Fibroblast of lung (primary cell): ENCODE measurements at places on chromosomes 3 and 15. TPM values are rescaled to one million over a fixed set of nuclear protein-coding genes. Genes with fewer than 3 reads are reported as not detected.
A peak's percentile ranks its signal among the peaks of the same experiment; 100 is the strongest.

MIX23 gene
- total RNA-seq = 30.9 and 57.8 TPM in 2 replicates

MGLL gene
- 15.2 and 60.1 TPM in 2 replicates for total RNA-seq

ISLR2 gene
- not detected in 2 replicates for total RNA-seq

SLC6A1 gene
- total RNA-seq = not detected in 2 replicates

AHSG gene
- total RNA-seq = not detected in 2 replicates

CDC25A gene
- total RNA-seq = 1.0 and 1.3 TPM in 2 replicates

FES gene
- total RNA-seq = 23.4 and 31.2 TPM in 2 replicates

TM4SF4 gene
- 0.26 and 1.7 TPM in 2 replicates for total RNA-seq

PRICKLE2 gene
- total RNA-seq = 25.9 and 29.4 TPM in 2 replicates

ZCWPW2 gene
- 1.0 and 1.7 TPM in 2 replicates for total RNA-seq

- DNase-seq = no peak
Measured at GRCh38 chr15:48281674-48282073, 49.6 kb upstream of the DUT start.

DNA sequence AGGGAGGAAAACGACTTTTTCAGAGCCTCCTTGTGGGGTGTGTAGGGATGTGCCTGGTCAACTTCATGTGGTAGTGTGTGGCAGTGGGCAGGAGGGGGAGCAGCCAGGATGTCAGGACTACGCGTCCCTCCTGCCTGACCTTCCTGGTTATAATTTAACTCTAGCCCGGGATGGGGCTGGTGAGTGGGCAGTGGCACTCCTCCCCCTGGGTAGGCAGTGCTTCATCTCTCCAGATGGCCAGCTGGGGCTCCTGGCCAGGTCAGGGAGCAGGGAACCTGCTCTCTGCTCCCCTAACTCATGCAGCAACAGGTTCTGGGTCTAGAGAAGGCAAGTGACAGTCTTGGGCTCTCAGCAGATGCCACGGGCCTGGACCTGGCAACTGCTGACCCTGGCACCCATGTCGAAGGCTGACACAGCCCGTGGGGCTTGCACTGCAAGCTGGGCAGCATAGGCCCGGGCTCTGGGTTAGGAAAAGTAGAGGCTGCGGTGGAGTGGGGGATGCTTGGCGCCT is 2.6 kb downstream of the ITIH4 start:
- no peak for DNase-seq

GRCh38 chr3:126671521-126671920 is 16.6 kb upstream of the TXNRD3 start:
- no peak for DNase-seq

DNA sequence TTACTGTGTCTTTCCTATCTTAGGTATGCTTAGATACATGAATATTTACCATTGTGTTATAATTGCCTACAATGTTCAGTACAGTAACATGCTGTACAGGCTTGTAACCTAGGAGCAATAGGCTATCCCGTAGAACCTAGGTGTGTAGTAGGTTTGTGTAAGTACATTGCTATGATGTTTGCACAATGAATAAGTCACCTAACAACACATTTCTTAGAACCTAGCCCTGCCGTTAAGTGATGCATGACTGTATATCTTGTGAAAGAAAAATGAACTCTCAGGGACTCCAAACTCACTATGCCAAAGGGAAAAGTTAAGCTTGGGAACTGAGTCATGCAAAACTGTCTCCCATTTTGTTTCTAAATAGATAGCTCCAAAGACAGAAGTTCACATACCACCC is 91.5 kb upstream of the ACP3 start:
- DNase-seq = no peak

GRCh38 chr3:191253089-191253799 is 54.2 kb downstream of the OSTN start:
- DNase-seq = no peak

- no peak for DNase-seq
Measured at GRCh38 chr3:189353988-189354889, 182.5 kb downstream of the TPRG1 start.

DNA sequence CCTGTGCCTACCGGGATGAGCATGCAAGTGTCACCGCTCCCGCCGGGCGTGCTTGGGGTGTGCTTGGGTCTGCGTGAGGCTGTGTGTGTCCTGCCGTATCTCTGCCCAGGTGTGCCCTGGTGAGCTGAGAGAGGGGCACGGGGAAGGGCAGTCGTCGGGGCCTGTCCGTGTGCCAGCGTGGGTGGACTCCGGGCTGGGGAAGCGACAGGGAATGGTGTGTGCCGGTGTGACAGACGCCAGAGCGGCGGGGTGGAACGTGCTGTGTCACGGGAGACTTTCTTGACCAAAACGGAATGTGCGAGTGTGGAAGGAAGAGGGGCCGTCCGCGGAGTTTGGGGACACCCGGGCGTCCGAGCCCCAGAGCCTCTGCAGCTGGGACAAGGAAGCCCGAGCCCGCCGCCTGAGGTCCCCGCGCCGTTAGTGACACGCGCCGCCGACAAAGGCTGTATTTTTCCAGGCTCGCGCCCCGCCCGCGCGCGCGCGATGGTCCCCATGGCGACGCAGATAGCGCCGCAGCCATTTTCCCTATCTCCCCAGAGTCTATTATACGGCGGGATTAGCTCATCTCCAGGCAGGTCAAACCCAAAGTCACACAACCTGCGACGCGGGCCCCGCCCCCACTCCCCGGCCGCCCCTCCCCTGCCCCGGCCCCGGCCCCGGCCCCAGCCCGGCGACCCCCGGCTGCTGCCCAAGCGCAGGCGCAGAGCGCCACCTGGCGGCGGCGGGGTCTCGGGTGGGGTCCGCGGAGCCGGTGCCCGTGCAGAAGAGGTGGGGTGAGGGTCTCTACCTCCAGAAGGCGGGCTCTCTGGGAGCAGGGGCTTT is 4.5 kb upstream of the GATA2 start:
- peak; percentile 36 for DNase-seq

DNA sequence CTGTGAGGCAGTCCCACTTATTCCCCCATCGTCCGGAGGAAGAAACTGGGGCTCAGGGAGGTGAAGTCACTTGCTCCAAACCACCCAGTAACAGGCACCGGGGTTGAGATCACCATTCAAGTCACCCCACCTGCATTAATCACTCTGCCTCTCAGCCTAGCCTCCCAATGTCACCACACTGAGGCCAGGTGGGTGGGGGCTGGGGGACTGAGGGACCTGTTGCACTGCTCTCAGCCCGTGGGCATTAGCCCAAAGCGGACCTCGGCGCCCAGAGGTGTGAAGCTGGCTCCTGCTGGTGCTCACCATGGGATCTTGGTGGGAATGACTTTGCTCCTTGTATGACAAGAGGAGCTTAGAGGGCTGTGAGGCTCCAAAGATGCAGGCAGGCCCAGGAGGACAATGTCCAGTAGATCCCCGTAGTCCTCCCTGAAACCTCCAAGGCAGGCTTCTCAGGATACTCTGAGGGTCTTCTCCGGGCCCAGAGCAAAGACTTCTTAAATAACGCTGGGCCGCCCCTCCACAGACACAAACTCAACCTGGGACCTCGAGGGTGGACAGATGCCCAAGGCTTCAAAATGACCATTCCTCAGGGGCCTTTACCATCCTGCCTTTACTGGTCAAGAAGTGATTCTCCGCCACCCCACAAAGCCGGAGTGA is 1.7 kb downstream of the NT5DC2 start:
- no peak for DNase-seq

DNA sequence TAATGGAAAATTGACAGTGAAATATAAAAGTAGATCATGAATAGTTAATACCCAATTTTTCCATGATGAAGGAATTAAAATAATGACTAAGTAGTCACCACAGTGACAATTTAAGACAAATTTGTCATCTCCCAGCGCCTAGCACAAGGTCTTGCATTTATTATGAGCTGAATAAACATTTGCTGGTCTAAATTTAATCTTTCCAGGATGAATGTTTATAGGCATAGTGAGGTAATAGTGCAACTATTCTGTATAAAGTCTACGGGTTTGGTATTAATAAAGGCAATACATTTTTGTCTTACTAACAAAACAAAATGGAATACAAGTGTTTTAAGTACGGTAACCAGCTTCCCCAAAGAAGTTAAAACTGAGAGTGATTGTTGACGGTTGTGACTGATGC is 209.3 kb downstream of the CD47 start:
- no peak for DNase-seq

DNA sequence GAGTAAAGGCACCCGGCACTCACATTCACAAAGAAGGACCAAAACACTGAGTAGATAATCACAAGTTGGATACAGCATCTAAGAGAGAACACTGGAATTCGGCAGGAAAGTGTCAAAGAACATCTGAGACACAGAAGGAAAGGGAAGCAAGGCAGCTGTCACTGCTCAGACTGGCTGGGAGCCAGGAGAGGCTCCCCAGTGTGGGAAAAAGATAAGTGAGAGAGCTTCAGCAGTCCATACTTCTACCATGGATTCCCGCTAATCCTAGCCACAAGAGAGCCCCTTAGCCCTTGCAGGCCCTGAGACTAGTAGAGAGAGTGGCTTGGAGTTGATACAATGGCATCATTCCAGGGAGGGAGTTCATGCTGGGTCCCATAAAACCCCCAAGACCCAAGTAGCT is 36.7 kb upstream of the CP start:
- DNase-seq = no peak

- DNase-seq = peak; percentile 58
Measured at GRCh38 chr3:18111796-18112232, 313.3 kb downstream of the SATB1 start.

- DNase-seq = peak; percentile 13
Measured at GRCh38 chr3:148681080-148681479, 16.6 kb upstream of the AGTR1 start.

DNA sequence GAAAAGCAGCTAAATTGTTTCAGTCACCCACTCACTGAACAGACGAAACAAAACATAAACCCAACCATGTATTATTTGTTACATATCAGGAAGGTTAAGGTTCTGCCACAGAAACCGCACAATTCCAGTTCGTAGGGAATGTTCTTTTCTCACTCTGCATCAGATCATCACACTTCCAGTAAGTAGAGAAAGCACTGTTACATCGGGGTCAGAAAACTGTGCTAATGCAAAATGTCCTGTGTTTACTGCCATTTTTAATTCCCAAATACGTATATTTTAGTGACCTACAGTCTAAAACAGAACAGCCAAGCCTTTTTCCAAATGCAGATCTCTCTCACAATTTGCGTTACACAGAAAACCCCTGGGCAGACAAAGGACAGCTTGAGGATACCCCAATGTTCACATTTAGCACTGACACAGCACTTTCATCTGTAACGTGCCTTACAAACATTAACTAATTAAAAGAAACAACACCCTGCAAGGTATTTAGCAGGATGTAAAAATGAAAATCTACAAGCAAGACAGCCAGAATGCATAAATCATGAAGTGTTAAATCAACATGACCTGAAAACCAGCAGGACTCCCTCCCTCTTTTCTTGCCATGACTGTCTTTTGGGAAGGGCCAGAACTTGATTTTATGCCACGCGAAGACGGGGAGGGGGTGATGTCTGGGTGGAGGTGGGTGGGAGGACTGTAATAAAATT is 34.8 kb upstream of the SKIL start:
- DNase-seq = peak; percentile 36

DNA sequence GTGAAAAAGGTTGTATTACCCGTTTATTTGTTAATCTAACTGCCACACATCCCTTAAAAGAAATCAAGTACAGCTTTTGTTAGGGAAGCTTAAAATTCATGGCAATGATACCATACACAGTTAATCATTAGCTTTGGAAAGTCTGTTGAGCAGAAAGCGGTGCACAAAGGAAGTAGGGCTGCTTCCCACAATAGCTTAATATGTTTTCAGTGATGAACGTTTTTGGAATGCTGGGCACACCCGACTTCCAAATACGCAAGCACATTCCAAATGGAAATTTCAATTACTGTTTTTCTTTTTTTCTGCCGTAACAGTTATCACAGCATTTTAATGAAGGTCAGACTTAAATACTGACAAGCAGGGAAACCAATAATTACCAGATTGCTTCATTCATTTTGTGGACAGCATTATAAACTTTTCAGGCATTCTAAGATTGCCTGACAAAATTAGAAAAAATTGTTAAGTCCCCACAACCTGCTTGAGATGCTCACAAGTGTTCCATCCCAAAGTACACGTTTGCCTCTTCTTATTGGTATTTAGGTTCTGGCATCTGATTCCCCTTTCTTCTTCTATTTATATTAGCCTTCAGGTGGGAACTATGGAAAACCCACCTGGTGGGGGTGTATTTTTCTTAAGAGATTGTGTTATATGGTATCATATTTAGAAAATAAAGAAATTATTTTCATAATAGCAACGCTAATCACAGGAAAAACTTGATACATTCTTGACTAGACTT is 1.1 kb upstream of the ECT2 start:
- DNase-seq = peak; percentile 98

- DNase-seq = no peak
Measured at GRCh38 chr15:42060797-42061196, 33.6 kb downstream of the PLA2G4D start.

DNA sequence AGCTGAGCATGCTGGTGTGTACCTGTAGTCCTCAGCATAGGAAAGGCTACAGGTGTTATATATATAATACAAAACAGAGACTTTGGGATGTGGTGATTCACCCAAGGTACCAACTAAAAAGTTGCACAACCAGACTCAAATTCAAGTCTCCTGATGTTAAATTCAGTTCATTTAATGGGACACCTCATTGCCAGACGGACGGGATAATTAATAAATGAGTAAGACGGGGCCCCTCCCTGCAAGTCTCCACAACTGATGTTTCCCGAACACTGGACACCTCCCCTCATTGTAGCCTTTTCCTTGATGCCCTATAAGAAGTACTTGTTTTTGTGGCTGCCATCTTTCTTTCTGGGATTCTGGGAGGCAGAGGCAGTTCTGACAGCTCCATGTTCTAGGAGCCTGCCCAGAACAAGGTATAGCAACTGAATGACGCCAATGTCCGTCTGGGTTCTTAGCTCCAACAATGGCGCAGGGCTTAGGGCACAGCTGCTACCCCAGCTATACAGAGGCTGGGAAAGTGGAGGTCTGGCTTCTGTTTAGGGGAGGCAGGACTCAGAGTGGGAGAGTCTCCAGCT is 50.7 kb downstream of the CDC25A start:
- no peak for DNase-seq

GRCh38 chr3:129756871-129757270 is 136.6 kb downstream of the TMCC1 start:
- DNase-seq = peak; percentile 62

- DNase-seq = no peak
Measured at GRCh38 chr15:76517910-76518309, 181.3 kb downstream of the ISL2 start.

- DNase-seq = no peak
Measured at GRCh38 chr3:113533534-113533892, 1.2 kb downstream of the SIDT1 start.

DNA sequence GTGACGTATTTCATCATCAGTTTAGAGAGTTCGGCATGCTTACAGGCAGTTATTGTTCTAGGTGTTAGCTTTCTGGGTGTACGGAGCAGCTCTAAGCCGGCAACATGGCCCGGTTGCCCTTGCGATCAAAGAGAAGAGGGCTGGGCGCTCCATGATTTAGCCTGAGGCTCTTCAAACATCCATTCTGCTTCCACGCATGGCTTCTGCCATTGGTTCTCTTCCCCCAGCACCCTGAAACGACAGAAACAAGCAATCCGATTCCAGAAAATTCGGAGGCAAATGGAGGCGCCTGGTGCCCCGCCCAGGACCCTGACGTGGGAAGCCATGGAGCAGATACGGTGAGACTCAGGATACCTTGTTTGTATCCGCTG is 574 bp downstream of the NGRN start:
- peak; percentile 21 for DNase-seq

GRCh38 chr3:68878322-68878721 is 54.0 kb downstream of the TAFA4 start:
- peak; percentile 40 for DNase-seq

GRCh38 chr3:127525373-127525772 is 65.2 kb downstream of the TPRA1 start:
- DNase-seq = no peak
